Stimulated activated CD4-positive, alpha-beta T cell treated with anti-CD3 and anti-CD28 coated beads, Interleukin-1b, Interleukin-23, amount 100 ng/mL, for 1 hour (primary cell): ENCODE measurements at places on chromosomes 5 and 9.

GRCh38 chr5:111453747-111454146 is 58.6 kb downstream of the STARD4 start:
- DNase-seq, result no peak

DNA sequence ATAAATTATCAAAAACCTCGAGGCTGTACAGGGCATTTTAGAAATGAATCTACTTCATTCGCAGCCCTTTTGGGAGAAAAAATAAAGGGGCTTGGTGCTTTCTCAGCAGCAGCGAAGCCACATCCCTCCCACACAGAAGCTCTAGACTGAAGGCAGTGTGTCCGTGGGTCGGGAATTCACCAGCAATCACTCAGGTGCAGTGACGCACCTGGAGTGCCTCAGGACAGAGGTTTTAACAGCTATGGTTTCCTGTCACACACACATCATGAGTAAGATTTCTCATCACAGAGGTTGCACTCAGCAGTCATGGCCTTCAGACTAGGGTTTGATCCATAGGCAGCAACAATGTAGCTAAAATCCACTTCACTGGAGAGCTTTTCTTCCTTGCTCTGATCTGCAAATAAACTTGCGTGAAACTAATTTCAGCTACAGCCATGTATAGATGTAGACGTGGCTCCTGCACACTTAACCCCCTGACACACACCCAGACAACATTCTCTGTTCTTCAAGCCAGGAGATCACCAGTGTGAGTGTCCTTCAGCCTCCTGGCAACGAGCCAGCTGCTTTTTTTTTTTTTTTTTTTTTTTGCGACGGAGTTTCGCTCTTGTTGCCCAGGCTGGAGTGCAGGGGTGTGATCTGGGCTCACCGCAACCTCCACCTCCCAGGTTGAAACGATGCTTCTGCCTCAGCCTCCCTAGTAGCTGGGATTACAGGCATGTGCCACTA is 34.8 kb downstream of the DYNC2I2 start:
- no peak for DNase-seq

DNA sequence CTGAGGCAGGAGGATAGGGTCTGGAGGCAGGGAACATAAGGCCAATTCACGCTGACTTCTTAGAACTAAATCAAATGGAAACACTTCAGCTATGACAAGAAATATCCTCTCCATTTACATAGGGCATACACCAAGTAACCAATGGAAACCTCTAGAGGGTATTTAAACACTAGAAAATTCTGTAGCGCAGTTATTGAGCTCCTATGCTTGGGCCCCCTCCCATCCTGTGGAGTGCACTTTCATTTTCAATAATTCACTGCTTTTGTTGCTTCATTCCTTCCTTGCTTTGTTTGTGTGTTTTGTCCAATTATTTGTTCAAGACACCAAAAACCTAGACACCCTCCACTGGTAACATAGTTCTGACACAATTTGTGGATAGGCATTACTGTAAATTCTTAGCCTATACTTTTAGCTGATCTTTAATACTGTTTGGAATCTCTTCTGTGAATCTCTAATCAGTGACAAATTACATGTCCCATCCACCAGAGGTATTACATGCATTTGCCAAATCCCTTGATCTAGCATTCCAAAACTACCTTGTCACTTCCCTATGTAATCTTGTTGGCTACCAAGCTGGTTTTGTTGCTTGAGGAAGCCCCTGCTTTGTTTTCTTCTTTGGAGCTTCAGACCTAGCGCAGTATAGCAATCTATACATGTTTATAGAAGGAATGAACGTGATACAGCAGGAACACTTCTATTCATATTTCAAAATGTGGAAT is 61.6 kb downstream of the ST8SIA4 start:
- DNase-seq, result no peak

DNA sequence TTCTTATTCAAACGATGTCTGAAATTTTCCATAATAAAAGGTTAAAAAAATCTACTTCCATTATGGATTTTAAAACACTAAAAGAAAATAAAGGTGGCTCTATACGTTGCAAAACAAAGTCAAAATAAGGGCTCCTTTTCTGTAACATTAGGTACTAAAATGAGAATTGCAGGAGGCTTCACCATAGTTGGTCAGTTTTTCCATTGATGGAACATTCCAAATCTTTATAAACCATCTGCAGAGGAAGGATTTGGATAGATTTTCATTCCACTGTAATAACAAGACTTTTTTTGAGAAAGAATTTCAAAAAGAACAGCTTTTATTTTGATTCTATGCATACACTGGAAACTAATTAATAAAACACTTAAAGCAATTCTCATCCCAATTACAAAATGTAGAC is 145.6 kb downstream of the LURAP1L start:
- no peak for DNase-seq

DNA sequence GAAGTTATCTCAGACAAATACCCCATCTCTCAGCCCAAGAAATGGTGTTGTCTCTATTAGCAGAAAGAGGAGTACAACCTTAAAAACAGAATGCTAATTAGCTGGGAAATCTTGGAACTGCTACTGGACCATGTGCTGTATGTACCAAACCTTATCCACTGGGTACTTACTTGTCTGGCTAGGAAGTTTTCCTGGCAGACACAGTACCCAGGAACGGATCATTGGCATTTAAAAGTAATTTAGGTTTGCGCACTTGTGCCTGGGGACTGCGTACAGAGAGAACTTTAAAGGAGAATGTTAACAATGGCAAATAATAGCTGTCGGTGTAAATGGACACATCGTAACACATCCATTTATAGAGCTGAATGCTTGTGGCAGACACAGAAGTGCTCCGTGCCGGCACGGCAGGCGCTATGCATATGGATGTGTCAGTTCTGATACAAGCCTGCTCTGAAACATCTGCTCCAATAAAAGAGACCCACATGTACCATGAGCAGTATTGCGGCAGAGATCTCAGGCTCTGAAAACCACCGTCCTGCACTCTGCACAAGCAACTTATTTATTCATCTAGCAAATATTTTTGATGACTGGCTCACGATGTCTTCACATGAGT is 290.6 kb upstream of the PANK3 start:
- DNase-seq, result no peak

DNA sequence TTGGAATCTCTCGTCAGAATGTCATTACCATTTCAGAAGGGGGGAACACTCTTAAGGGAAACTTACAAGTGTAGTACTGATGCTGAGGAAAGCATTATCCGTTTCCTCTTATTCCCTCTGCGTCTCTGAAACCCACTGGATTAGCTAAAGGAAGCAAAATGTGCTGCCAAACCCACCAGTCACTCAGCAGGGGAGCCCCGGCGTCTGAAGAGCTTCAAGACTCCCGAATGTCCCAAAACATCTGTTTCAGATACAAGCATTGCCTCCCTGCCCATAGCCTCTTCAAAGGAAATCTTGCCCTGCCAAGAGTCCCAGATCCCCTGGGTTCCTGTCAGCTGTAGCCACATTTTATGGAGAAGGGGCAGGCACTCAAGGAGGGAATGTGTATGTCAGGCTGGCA is 1.0 kb upstream of the HCN1 start:
- DNase-seq, result no peak

DNA sequence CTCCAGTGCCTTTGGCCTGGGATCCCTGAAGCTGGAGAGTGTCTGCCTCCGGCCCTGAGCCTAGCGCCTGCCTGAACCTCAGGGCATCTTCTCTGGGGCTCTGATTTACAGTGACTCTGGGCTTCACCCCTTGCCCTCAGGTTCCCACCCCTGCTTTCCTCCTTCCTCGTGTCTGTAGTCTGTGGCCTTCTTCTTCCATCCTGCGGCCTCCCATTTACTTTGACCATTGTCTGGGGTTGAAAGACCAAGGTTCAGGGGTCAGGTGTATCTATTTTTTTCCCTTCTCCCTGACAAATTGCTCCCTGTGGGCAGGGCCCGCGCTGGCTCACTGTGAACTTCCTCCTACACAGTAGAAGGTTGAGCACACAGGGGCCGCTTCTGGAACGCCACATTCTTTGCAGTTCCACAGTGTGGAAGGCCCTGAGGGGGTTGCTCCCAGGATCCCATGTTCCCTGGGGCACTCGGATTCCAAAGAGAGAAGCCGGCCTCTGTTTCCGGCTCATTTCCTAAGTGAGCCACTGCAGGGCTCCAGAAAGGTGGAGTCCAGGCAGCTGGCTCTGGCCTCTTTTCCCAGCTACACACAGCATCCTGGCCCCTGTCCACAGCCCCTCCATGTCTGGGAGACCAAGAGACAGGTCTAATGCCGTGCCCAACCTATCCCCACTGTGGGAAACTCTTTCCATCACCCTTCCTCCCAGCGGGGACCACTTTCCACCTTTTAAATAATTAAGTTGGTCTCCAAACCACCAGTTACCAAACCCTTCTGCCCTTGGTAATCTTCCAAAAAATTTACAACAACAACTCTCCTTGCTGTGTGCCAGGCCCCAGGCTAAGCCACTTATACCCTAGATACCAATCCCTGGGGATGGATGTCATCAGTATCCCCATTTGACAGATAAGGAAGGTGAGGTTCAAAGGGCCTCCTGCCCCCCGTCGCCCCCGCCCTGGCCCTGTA is 140.3 kb upstream of the IER5L start:
- DNase-seq, result no peak

- DNase-seq, result no peak
These were observed 19.6 kb upstream of the HTR1A start for GRCh38 chr5:63981864-63982263.

GRCh38 chr5:180718810-180719453 is 20.9 kb downstream of the OR2Y1 start:
- DNase-seq, result peak; percentile 14

GRCh38 chr9:102244916-102245315 is 506.5 kb upstream of the GRIN3A start:
- DNase-seq, result no peak

- DNase-seq, result no peak
These were observed 29.8 kb downstream of the TCF7 start for GRCh38 chr5:134143944-134144941.

GRCh38 chr5:15420201-15420600 is 79.8 kb upstream of the FBXL7 start:
- DNase-seq, result no peak

DNA sequence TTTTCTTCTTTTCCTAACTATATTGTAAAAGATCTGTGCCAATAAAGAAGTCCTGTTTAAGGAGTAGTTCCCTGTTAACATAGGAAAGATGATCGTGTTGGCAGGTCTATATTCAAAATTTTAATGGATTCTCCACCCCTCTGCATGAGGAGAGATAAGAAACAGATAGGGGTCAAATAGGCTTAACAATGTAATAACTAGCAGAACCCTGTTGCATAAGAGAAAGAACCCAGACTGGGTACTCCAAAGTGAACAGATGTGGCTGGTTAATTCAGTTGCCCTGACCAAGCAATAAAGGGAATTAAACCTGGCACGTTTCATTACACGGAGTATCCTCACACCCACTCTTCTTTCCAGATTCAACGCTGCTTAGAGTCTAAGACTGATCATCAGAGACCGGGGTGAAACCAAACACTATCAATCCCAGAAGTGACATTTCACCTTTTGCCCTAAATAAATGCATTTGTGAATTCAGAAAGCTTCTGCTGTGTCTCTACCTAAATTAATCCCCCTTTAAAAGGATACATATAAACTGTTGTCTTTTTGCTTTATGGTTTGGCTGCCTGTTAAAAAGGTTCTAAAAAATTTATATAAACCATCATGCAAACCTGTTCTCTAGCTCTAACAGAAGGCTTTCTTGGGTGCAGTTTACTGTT is 1276.9 kb upstream of the WWC1 start:
- DNase-seq, result no peak

DNA sequence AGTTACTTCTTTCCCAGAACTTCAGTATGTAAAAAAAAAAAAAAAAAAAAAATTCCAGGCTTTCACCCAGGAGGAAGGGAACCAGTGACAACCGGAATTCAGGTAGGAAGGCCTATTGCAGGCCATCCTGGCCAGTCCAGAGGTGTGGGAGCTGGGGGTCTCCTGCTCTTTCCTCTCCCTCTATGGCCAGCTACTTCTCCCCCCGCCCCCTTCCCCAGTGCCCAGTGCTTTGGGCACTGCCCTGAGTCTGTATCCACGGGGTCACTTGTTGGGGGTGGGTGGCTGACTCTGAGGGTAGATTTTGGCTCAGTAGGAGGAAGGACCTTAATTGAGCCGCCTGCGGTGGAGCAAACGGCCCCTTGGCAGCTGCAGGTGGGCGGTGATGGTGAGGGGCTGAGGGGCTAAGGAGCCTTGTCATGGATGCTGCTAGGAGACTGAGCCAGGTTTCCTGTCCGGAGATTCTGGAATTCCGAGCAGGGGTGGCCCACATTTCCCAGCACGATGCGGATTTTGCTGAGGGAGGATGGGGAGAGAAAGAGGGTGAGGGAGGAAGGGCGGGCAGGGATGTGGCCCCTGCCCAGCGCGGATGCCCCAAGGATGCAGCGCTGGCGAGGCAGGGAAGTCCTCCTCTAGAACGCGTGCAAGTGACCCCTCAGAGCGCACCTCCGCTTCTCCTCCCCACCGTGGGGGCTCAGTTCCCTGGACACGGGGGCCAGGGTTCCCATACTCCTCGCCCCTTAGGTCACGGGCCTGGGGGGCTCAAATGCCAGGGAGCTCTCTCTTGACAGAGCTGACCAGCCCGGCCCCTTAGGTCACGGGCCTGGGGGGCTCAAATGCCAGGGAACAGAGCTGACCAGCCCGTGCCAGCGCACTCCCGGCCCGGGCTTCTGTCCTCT is 1.2 kb upstream of the PHF2 start:
- DNase-seq, result no peak

- no peak for DNase-seq
These were observed 12.9 kb upstream of the RHOBTB3 start for GRCh38 chr5:95718203-95718602.

- no peak for DNase-seq
These were observed 271.2 kb upstream of the TMEM161B start for GRCh38 chr5:88539693-88540365.

DNA sequence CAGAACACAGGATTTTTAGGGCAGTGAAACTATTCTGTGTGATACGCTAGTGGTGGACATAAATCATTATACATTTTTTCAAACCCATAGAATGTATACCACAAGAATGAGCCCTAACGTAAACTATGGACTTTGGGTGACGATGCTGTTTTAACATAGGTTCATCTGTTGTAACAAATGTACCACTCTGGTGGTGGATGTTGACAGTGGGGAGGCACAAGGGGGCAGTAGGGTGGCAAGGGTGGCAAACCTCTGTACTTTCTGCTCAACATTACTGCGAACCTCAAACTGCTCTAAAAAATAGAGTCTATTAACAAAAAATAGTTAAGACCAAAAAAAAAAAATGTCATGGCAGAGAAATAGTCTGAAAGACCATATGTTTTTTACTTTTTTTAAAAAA is 9.1 kb upstream of the MVB12B start:
- no peak for DNase-seq

GRCh38 chr9:68457803-68458202 is 82.9 kb downstream of the TMEM252 start:
- no peak for DNase-seq
